Uterine smooth muscle cell (primary cell): ENCODE measurements at places on chromosomes 4 and X. TPM values are rescaled to one million over a fixed set of nuclear protein-coding genes. Genes with fewer than 3 reads are reported as not detected.

The DGKK gene
- not detected in 2 replicates for total RNA-seq

The TSPAN7 gene
- total RNA-seq = 0.11 TPM in 1 of 2 replicates, not detected in the other

The TMEM31 gene
- total RNA-seq = not detected in 2 replicates

The FAM9C gene
- total RNA-seq = 0.12 TPM in 1 of 2 replicates, not detected in the other

The SPON2 gene
- 216 and 281 TPM in 2 replicates for total RNA-seq

The RPS6KA6 gene
- 14.6 and 17.0 TPM in 2 replicates for total RNA-seq

The CNKSR2 gene
- 1.1 and 2.4 TPM in 2 replicates for total RNA-seq

The LRPAP1 gene
- 88.3 and 187 TPM in 2 replicates for total RNA-seq

The MUC7 gene
- not detected in 2 replicates for total RNA-seq

The TRIM60 gene
- total RNA-seq = not detected in 2 replicates

The DIPK2B gene
- total RNA-seq = 0.11 and 0.12 TPM in 2 replicates

The TEX13D gene
- not detected in 2 replicates for total RNA-seq

The TNIP3 gene
- total RNA-seq = 0.25 and 0.77 TPM in 2 replicates

The GUF1 gene
- 15.2 and 15.6 TPM in 2 replicates for total RNA-seq

The GPC3 gene
- not detected in 2 replicates for total RNA-seq

The HSFX1 gene
- 1.00 TPM in 2 replicates for total RNA-seq

The RGN gene
- 2.9 and 6.7 TPM in 2 replicates for total RNA-seq

The CYTL1 gene
- 0.12 TPM in 1 of 2 replicates, not detected in the other for total RNA-seq

The SOX3 gene
- not detected in 2 replicates for total RNA-seq

The EXOC1L gene
- total RNA-seq = not detected in 2 replicates

The HELQ gene
- 13.1 and 16.5 TPM in 2 replicates for total RNA-seq

The PLS3 gene
- 406 and 518 TPM in 2 replicates for total RNA-seq
